ENCODE measurements at places on chromosomes 4 and X.

- no peak for DNase-seq
Observed at GRCh38 chrX:40445691-40446090, 135.1 kb upstream of the ATP6AP2 start.

DNA sequence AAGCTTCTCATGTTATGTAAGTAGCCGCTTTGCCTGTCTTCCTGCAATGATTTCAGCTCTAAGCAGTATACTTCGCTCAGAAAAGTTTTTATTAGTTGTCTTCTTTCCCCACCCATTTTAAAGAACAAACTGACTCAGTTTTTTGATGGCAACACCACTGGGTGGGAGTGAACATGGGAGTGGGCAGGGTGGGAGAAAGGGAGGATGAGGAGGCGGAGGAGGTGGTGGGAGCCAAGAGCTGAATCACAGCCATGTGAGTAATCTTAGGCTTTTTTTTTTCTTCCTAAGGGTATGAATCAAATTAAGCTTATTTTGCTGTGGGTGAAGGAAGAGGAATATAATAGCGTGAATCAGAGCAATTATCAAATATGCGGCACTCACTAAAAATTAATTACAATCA is 574.3 kb upstream of the DIPK2B start:
- DNase-seq = no peak

- no peak for DNase-seq
Observed at GRCh38 chrX:43679778-43680177, 23.7 kb downstream of the MAOA start.

GRCh38 chrX:131795442-131796229 is 227.5 kb upstream of the STK26 start:
- DNase-seq = no peak
